ENCODE measurements at places on chromosomes 16 and 17.
A peak's percentile ranks its signal among the peaks of the same experiment; 100 is the strongest.

- DNase-seq = peak; percentile 62
Measured at GRCh38 chr17:64262198-64262999, 661 bp downstream of the TEX2 start.

DNA sequence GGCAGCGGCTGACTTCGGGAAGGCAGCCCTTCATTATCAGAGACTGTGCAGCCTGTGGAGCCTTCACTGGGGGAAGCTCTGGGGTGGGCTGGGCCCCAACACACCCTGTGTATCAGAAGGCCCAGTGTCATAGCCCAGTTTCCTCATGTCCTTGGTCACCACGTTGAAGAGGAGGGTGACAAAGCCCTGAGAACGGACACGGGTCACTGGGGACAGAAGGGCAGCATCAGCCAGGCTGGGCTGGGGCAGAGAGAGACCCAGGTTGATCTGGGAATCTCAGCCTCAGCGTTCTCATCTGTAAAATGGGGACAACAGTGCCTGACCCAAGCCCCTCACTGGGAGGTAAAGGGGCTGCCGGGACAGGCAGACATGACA, 19.3 kb downstream of the B9D1 start:
- no peak for DNase-seq

GRCh38 chr17:65742403-65743307, 181.2 kb upstream of the AXIN2 start:
- no peak for DNase-seq

DNA sequence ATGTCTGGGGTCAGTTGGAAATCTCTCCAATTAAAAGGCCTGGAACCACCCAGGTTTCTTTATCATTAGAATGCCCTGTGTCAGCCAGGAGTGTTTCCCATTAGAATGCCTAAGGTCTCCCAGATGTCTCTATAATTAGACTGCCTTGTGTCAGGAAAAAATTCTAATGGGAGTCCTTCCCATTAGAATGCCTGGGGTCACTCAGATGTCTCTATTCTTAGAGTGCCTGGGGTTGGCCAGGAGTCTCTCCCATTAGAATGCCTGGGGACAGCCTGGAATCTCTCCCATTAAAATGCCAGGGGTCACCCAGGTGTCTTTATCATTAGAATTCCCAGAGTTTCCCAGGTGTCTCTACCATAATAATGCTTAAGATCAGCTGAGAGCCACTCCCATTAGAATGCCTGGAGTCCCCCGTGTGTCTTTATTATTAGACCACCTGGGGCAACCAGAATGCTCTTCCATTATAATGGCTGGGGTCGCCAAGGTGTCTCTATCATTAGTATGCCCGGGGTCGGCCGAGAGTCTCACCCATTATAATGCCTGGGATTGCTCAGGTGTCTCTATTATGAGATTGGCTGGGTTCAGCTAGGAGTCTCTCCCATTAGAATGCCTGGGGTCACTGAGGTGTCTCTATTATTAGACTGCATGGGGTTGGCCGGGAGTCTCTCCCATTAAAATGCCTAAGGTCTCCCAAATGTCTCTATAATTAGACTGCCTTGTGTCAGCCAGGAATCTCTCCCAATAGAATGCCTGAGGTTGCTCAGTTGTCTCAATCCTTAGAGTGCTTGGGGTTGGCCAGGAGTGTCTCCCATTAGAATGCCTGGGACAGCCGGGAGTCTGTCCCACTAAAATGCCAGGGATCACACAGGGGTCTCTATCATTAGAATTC, 2254.6 kb downstream of the TP53TG3F start:
- no peak for DNase-seq

- DNase-seq = no peak
Measured at GRCh38 chr16:75745242-75745641, 19.0 kb upstream of the CPHXL start.

- DNase-seq = peak; percentile 64
Measured at GRCh38 chr16:57245472-57246113, 534 bp downstream of the ARL2BP start.

GRCh38 chr16:72220875-72221629, 49.1 kb upstream of the PMFBP1 start:
- DNase-seq = no peak

GRCh38 chr16:12361016-12361415, 384.5 kb downstream of the SNX29 start:
- no peak for DNase-seq

DNA sequence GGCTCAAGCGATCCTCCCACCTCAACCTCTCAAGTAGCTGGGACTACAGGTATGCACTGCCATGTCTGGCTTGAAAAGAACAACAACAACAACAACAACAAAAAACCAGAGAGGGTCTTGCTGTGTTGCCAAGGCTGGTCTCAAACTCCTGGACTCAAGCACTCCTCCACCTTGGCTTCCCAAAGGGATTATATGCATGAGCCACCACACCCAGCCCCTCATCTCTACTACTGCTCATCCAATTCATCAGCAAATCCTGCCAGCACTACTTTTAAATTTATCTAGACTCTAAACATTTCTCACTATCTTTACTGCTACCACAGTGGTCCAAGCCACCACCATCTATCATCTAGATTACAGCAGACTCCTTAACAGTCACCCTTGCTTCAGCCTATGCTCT, 109.6 kb downstream of the BRIP1 start:
- DNase-seq = no peak

DNA sequence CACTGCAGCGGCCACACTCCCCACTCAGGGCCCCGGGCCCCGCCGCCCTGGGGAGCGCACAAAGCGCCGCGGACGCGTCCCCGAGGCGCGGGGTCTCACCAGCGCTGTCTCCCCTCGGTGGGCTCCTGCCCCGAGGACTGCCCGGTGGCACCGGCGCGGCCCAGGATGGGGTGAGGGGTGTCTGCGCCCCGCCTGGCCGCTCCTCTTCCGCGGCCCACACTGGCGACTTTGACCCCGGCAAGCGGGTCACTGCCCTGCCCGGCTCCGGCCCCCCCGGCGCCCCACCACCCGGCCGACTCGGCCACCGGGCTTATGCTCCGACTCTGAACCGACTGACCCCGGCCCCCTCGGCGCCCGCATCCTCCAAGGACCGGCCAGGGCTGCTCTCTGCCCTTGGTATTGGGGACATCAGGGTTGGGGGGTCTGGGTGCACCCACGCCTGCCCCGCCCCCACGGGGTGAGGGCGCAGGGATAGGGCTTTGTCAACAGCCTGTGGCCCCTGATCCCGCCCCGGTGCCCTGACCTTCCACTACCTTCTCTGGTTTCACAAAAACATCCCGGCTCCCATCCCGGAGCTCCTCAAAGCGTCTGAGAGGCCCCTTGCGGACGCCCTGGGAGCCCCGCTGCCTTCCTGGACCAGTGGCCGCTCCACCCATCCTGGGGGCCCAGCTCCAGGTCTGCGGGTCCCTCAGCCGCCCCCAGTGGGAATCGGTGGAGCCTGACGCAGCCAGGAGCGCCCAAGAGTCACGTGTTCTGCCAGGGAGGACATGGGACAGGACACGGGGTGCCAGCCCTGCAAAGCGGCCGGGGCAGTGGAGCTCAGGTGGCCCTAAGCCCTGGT, 829 bp downstream of the GCGR start:
- DNase-seq = no peak

DNA sequence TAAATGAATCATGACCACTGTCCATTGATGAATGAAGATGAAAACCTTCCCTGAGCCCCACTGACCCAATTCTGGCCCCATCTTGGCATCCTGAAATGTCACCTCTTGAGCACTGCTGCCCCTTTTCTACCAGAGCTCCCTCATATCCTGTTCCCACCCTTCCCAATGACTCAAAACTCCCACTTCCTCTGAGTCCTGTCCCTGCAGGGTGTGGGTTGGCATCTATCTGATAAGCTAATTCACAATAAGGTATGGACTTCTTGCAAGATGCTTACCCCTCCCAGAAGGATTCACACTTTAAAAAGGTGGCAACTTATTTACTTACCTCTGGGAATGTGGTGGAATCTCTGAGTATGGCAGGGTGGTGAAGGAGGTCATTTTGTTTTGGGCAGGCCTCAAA, 13.3 kb upstream of the CSNK2A2 start:
- DNase-seq = no peak
